Stimulated activated CD4-positive, alpha-beta T cell treated with anti-CD3 and anti-CD28 coated beads, TNF-alpha, amount 100 ng/mL, for 1 hour (primary cell): ENCODE measurements at places on chromosomes 1 and 21.

DNA sequence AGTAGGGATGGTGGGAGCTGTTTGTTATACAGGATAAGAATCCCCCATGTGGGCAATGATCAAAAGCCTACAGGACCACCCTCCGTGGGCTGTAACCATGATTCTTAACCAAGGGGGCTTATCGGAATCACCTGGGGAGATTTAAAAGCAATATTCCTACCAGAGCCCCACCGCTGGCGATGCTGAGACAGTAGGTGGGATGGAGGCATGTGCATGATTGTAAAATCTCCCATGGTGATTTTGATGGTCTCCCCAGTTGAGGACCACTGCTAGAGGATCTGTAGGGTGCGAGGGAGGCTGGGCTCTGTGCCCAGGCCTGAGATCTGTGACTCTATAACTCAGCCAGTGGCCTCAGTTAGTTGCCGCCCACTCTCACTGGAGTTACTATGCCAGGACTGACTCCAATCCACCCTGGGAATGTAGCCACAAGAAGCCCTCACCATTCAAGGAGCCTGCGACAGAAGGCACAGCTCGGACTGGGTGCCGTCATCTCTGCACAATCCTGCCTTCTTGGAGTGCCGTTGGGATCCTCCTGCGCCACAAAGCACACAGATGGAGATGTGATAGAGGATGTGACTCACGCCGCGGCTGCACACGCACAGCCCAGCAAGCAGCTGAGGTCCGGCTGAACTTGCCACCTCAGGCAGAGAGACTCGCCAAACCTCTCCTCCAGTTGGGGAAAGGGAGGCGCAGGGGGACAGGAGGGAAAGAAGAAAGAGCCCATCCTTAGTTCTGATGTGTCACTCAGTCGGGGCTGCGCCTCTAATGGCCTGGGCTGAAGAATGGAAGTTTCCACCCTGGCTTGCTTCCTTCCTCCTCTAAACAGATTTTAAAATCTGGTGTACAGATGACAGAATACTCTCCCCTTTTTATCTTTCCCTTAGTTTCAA, 26.5 kb downstream of the AKNAD1 start:
- DNase-seq: no peak

GRCh38 chr1:6207075-6207885, 1.4 kb downstream of the RNF207 start:
- no peak for DNase-seq

DNA sequence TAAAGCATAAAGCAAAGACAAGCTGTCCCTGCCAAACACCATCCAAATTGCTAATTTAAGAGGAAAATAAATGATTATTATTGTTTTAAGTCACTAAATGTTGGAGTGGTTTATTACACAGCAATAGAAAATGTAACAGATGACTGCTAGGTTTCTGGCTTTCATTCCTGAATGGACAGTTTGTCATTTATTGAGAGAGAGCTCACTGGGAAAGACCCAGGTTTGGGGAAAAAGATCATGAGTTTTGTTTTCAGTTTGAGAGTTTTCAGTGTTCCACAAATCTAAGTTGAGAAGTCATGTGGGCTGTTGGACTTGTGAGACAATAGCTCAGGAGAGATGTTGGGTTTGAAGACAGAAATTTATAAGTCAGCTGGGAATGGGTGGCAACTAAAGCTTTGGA, 5.4 kb downstream of the GPA33 start:
- no peak for DNase-seq

DNA sequence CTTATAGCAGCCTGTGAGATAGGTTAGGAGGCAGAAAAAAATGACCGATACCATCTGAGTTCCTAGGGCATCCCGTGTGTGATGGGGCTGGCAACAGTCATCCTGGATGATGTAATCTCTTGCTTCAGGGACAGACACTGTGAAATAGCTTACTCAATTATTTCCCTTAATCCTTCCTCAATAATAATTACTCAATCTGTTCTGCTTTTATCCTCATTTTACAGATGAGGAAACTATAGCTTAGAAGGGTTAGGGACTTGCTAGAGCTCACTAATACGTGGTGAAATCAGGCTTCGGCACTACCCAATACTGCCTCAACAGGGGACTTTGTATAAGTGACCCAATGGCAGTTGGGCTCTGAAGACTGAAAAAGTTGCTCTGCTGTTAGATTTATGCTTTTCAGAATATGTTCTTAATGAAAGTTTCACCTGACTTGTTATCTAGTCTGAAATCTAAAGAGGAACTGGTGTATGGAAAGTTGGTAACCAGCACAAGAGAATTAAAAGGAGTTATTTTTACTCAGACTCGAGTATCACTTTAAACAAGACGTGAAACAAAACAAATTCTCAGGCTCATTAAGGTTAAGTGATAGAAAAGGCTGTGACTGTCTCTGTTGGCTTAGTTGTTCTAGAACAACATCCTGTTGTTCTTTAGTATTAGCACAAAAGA, 14.4 kb downstream of the CD55 start:
- DNase-seq: no peak

DNA sequence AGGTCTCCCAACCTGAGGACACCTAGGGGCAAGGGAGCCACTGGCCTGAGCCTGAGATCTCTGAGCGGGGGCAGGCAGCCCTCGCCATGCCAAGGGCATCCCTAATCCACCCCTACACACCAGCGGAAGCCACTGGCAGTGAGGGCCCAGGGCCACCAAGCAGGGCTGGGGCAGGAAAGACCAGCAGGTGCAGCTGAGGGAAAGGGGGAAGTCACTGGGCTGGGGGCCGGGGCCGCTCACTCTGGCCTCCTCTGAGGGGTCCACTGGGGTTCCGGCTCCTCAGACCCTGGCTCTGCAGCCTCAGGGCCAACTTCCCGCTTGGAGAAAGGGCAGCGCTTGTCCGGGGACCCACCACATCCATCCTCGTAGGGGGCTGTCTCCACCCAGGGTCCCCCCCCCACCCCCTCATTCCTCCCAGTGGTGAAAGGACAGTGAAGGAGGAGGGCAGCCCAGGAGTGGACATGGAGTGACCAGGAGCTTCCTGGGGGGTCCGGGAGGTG, 42.5 kb upstream of the ACTRT2 start:
- DNase-seq: no peak

GRCh38 chr1:160075836-160076235, 5.5 kb upstream of the KCNJ9 start:
- no peak for DNase-seq

- peak; percentile 45 for DNase-seq
These were observed 57.2 kb downstream of the AGPAT3 start for GRCh38 chr21:43921979-43922945.

- no peak for DNase-seq
These were observed 127.2 kb upstream of the FGGY start for GRCh38 chr1:59169703-59170102.

- no peak for DNase-seq
These were observed 299.1 kb downstream of the CAMTA1 start for GRCh38 chr1:7084232-7084894.

DNA sequence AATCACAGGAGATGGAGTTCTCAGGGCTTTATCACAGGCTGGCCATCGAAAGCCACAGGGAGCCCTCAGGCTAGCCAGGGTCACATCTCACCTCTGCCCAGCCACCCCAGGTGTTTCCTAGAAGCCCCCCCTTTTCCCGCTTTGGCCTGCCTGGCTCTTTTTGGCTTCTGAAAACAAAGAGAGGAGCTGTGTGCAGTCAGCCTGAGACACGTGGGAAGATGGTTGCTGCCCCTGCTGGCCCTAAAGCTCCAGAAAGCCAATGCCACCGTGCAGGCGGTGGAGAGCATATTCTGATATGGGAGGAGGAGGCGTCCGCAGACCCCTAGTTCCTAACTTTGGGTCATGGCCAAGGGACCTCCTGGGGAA, 18.7 kb upstream of the LBR start:
- DNase-seq: no peak

- DNase-seq: no peak
These were observed 77.5 kb downstream of the CD34 start for GRCh38 chr1:207833381-207833780.

DNA sequence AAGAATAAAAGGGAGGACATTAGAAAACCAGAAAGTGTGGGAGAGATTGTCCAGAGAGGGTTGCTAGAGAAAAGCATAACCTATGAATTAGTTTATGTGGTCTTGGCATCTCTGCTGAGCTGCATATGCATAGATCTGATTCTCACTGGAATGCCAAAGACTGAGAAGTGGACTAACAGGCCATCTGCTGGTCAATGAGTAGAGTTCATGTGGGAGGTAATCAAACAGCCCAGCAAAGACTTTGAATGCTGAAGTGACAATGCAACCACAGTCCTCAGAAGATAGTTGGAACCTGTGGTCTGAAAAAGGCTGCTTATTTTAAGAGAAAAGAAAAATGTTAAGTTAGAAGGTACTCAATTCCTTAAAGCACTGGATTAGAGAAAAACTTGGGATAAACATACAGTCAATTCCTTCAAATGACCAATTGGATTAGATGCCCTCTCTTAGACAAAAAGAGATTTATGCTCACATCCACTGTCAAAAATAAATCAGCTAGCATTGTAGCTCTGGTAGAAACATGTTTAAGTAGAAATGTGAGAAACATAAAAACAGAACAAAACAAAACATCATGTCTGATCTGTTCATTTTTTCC, 382.8 kb downstream of the AMY1C start:
- DNase-seq: no peak

GRCh38 chr1:198199105-198199504, 42.3 kb downstream of the NEK7 start:
- no peak for DNase-seq

GRCh38 chr1:65844296-65844695, 51.6 kb downstream of the PDE4B start:
- no peak for DNase-seq

DNA sequence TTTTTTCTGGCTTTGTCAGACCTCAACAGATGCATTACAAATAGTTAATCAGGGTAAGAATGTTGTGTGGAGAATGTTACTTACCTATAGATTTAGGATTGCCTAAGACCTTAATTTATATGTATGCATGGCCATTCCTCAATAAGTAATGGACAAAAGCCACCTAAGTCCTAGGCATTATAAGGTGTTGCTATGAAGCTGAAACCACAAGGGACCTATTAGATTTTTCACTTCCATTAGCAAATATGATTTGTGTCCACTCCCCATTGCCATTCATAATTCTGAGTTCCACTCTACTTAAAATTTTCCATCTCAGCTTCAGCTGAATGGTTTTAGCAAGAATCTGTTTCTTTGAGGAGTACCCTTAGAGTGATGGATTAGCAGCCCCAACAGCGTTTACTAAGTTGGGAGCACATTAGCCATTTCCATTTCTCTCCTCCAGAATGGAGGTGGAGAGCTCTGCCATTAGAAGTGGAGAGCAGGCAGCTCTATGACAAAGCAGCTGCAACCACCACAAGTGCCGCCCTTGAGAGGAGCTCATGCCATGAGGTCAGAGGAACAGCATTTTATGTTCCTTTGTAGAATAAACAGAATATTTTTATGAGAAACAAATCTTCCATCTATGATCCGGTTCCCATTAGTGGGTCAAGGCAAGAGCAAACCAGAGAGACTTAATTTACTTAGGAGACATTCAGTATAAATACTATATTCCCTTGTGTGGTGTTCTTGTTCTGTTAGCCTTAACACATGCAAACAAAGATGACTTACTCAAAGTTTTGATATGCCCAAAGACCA, 28.9 kb upstream of the C1orf87 start:
- DNase-seq: no peak

DNA sequence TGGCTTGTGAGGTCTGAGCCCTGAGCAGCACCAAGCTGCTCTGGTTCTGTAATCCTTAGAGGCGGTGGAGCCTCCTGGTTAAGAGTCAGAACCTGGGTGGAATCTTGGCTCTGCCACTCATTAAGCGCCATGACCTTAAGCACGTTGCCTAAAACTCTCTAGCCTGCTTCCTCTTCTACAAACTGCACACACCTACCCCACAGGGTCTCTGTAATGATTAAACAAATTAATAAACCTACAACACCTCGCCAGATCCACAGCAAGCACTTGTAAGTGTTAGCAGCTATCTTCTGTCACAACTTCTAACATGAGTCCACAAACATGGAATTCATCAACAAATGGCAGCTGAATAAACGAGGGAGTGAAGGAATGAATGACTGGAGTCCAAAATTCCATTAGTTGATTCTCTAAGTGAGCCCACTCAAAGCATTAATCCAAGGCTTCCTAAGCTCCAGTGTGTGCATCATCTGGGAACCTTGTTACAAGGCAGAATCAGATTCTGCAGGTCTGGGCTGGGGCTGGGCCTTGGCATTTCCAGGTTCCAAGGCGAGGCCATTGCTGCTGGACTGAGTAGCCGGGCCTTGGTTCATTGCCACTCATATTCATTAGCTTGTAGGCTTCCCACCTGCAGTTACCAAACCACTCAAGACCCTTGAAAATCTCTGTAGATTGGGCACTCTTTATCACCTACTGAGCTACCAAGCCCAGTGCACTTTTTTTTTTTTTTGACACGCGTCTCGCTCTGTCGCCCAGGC, 168.6 kb downstream of the HIVEP3 start:
- DNase-seq: no peak

GRCh38 chr1:8238141-8239038, 79.5 kb upstream of the SLC45A1 start:
- DNase-seq: no peak

DNA sequence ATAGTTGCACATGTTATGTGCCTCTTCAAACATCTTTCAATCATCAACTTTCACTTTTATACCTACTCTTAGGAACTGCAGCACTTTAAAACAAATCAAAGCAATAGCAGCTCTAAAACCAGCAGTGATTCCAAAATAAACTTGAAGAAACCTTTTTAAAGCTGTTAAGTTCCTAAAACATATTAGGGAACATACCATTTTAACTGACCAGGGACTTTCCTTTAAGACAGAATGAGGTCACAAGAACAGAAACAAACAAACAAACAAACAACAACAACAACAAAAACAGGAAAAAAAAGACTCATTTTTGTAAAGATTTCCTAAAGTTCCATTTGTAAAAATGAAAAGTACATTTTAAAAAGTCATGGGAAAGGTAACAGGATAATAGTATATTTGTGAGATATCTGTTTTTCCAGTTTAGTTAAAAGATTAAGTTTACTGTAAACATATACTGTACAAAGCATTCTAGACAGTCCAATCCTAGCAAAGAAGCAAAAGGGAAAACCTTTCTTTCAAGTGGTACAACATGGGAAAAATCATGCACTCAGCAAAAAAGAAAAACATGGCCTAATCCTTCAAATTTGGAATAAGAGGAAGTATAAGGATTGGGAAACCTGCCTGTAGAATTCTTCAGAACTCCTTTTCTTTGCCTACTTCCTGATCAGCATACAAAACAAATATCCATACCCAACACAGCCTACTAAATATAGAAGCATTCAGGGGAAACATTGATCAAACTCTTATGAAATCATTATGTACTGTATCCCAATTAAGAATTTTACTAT, 45.5 kb downstream of the EPS15 start:
- no peak for DNase-seq

- DNase-seq: no peak
These were observed 1.1 kb downstream of the TOR1AIP1 start for GRCh38 chr1:179883040-179883744.

DNA sequence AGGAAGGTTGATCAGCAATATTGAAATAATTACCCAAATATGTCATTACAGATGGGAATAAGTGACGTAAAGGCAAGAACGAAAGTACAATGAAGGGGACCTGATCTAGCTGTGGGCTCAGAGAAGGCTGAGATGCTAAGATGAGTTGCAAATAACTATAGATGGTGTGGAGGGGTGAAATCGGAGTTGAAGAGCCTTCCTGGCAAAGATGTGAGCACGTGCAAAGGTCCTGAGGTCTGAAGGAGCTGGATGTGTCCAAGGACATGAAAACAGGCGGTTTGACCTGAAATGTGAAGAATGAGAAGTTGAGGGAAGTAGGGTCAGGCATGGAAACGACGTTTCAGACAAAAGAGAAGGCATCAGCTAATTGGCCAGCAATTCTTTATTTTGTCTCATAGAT, 61.6 kb upstream of the SLC45A1 start:
- DNase-seq: no peak

- DNase-seq: no peak
These were observed 587 bp downstream of the SCNM1 start for GRCh38 chr1:151166505-151166956.
